NCI-H524 treated with DMSO at 0.1 percent for 48 hours (cell line): ENCODE measurements at places on chromosomes 6 and 20.

DNA sequence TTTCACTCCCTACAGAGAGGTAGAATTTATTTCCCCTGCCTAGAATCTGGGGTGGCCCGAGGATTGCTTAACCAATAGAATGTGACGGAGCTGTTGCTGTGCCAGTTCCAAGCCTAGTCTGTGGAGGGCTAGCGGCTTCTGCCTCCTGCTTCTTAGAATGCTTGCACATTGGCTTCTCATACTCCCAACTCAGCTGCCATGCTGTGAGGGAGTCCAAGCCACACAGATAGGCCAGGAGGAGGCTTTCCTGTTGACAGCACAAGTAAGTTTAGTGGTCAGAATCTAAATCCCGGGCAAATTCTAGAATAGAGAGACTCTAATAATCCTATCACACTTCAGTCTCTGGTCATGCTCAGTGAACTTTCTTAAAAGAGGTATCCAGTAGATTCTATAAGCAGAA is 57.5 kb upstream of the SNRPB2 start:
- DNase-seq: peak; percentile 33

- no peak for DNase-seq
Measured at GRCh38 chr6:71289802-71290175, 1.2 kb downstream of the OGFRL1 start.

- no peak for DNase-seq
Measured at GRCh38 chr20:8172191-8172590, 40.1 kb downstream of the PLCB1 start.

- no peak for DNase-seq
Measured at GRCh38 chr20:15823718-15824117, 749.5 kb downstream of the KIF16B start.
